ENCODE measurements at places on chromosomes 3 and 15. TPM values are rescaled to one million over a fixed set of nuclear protein-coding genes. Genes with fewer than 3 reads are reported as not detected.

DNA sequence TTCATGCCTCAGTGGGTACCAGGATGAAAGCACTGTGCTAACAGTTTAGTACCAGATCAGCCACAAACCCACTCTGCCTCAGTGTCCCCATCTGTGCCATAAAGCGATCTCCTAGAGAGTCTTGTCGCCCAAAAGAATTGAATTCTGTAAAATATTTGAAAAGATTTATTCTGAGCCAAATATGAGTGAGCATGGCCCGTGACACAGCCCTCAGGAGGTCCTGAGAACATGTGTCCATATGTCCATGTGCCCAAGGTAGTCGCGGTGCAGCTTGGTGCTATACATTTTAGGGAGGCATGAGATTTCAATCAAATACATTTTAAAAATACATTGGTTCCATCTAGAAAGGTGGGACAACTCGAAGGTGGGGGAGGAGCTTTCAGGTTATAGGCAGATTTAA, 15.4 kb upstream of the NOX5 start:
- DNase-seq = no peak

- no peak for DNase-seq
Measured at GRCh38 chr3:148232389-148232788, 465.3 kb upstream of the AGTR1 start.

DNA sequence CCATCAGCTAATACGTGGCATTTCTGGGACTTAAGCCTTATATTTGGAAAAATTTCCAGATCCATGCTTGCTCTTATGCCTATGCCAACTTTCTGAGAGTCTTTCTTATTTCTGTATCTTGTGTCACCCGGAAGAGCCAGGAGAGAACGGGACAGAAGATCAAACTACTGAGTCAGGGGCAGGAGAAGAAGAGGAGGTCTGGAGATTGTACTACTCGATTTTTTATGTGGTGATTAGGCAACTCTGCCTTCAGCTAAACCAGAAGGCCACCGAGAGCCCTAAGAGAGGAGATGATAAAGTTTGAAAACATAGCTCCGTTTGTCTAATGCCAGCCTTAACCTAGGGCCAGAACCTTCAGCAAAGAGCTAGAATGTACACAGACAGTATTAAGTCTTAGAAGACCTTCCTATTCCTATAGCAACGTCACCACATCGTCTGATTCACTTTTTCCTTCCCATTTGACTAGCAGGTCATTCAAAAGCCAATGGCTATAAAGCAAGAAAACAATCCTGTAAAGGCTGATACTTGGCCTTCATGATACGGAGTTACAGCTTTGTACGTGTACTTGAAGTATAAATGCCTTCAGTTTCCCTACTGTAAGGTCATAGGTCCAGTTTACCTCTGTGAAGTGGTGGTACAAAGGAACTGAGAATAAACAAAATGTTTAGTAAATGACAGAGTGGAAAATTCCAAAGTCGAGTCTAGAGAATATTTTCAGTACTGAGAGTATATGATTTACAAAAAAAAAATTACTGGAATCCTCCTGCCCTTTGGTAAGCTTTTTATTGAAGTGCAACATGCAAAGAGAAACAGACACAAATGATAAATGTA, 96.1 kb upstream of the ICE2 start:
- DNase-seq = no peak

DNA sequence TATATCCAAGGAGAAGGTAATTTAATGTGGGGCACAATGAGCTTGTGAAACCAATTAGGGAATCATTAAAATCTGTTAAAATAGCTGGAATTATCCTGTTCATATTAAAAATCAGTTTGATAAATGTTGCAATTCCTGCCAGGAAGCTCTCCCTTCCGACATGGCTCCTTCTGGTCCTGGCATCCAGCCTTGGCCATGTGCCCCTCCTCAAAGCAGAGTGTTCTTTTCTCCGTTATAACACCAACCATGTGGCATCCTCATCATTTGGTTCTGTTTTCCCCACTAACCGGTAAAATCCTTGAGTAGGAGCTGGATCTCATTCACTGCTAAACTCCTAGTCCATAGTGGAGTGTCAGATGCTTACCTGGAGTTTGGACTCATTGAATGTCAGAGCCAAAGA, 127.2 kb downstream of the ARNT2 start:
- DNase-seq = no peak

- no peak for DNase-seq
Measured at GRCh38 chr15:89119489-89120478, 31.5 kb downstream of the ABHD2 start.

DNA sequence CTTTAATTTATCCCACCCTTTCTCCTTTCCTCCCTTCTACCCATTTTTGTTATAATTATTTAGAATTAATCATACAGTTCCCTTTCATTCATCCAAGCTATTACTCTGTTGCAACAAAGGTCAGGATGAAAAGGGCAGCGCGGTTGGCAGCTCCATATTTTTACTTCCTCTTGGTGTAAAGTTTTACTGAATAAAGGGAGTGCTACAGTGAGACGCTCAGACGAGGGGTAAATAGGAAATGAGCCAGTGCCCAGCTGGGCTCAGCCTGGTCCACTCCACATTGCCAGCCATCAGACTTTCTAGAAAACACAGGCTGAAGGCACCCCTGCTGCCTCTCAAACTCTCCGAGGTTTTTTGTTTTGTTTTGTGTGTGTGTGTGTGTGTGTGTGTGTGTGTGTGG, 21.9 kb upstream of the ZBTB38 start:
- DNase-seq = no peak

DNA sequence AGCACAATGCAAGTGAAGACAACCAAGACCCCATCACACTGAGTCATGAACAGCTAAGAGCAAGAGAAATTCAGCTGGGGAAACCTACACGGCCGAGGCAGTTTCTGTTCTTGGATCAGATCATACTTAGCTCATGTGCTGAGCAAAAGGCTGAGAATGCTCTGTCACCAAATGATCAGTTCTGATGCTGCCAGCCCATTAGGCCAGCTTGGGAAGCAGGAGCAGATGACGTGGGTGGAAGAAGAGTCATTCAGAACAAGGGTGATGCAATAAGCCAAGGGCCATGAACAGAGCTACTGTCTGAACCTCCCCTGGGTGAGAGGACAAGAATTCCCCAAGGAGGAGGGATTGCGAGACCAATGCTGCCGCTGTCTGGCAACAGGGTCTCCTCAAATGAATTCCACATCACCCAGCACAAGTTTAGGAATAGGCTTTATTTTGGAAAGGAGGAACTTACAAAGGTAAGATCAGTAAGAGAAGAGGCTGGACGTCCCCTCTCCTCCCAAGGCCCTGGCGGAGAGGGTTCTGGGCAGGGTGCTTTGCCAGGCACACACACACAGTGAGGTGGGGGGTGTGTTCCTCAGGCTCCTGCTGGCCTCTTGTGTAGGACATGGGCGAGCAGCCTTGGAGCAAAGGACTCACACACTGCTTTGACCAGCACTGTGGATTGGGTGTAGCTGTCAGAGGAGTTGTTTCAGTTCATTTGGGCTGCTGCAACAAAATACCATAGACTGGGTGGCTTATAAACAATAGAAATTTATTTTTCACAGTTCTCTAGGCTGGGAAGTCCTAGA, 65.6 kb upstream of the CTXND1 start:
- peak; percentile 2 for DNase-seq

Gene CALML4
- total RNA-seq = 28.3 TPM

Gene ITPKA
- total RNA-seq = not detected

Gene FBXO40
- total RNA-seq = not detected

- no peak for DNase-seq
Measured at GRCh38 chr3:65636326-65636725, 402.4 kb downstream of the MAGI1 start.

DNA sequence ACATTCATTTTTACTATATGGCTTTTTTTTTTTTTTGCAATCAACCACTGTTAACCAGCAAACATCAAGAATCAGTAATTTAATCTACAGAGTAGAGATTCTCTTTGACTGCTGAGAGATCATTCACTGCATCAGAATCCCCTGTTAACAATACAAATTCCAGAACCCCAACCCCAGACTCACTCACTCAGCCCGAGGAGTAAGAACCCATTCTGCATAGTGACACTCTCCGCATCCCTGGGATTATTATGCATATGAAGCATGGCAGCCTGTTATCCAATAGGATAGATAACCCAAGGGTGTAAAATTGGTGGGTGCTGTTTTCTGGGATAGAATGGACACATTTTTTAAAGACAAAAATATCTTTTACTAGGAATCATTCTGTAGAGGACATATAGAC, 76.3 kb upstream of the CCDC39 start:
- DNase-seq = no peak

GRCh38 chr3:126728680-126729079, 24.6 kb downstream of the CHCHD6 start:
- DNase-seq = no peak

DNA sequence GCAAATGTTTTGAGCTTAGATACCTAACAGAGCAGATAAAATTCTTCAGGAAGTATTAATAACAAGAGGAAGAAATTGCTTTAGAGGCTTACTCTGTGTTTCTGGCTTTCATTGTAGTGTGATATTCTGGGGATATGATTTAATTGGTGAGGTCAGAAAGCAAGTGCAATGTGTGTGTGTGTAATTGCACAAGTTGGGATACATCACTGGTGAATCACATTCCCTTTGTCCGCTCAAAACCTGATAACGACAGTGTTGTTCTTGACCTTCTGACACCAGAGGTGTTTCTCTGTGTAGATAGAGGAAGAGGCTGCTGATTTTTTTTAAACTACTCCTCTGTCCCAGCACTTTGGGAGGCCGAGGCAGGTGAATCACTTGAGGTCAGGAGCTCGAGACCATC, 161.1 kb downstream of the CACNA2D3 start:
- DNase-seq = no peak

DNA sequence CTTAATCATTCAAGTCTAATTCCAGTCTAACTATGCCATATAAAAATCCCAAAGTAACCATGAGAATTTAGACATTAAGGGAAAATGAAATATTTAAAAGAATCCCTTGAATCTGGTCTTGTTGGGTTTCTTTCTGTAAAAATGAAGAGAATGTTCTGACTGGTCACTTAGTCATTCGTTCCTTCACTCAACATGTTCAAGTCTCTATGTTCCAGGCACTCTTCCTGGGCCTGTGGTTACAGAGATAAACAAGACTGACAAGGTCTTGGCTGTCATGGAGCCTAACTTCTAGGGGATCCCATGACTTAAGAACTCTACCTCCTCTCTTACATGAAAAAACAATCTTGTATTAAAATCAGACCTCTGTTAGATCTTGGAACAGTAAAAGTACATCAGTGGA, 638.6 kb upstream of the TBL1XR1 start:
- no peak for DNase-seq

Gene TTC21A
- 14.2 TPM for total RNA-seq

DNA sequence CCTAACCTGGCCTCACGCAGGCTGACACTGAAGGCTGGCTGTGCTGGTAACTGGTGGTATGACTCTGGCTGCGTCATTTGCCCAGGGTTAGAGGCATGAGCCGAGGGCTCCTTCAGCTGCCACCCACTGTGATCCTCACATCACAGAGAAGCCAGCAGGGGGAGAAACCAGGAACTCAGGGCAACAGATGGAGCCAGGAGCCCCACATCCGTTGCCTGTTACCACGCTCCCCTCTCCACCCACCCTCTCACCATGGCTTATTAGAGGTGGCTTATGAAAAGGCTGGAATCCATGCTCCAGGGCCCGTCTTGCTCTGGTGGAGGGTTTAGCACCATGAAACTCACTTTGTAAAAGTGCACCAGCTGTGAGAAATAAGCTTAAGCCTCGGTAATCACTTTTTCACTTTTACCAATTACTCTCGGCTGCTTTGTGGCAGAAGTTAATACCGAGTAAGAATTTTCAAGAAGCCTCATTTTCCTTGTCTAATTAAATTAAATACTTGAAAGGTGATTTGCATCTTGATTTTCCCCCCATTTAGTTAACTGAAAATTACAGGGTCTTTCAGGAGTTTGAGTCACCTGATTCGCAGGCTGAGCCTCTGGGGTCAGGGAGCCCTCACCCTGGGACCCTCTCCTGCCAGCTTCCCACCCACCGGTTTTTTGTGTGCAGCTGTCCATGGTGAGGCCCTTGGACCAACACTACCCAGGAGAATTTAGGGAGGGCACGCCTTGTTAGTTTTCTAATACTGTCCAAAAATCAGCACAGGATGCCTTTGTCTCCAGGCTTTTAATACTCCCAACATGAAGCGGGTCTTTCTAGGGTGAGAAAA, 60.9 kb downstream of the ASB7 start:
- no peak for DNase-seq

Gene FBLN2
- 2.1 TPM for total RNA-seq

GRCh38 chr3:174430986-174431385, 428.1 kb upstream of the NAALADL2 start:
- no peak for DNase-seq

- no peak for DNase-seq
Measured at GRCh38 chr15:75830910-75831805, 12.1 kb upstream of the UBE2Q2 start.

GRCh38 chr3:71931922-71932321, 147.0 kb upstream of the PROK2 start:
- DNase-seq = no peak

DNA sequence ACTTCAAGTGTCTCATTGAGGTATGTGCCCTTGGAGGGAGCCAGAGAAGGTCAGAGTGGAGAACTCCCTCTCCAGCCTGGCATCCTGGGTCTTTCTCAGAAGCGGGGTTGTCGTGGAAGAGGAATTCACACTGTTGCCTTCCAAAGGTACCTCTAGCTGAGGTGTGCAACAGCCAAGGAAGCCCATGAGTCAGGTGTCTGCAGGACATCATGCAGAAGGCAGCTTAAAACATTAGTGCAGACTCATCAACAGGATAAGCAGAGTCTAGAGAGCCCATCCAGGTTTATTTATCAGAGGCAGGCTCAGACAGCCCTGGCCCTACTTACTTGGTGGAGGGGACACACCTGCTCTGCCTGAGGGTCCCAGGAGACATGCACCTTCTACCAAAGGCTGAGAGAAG, 95.6 kb upstream of the TPM1 start:
- no peak for DNase-seq

- no peak for DNase-seq
Measured at GRCh38 chr3:130088061-130088460, 6.4 kb downstream of the ALG1L2 start.

Gene FSIP1
- not detected for total RNA-seq

- DNase-seq = no peak
Measured at GRCh38 chr15:58737298-58737697, 12.2 kb downstream of the ADAM10 start.

Gene GOLGA8Q
- 1.7 TPM for total RNA-seq

- no peak for DNase-seq
Measured at GRCh38 chr15:27820232-27820631, 278.9 kb downstream of the OCA2 start.

Gene GPR176
- 4.8 TPM for total RNA-seq

Gene TRIM42
- not detected for total RNA-seq

GRCh38 chr3:72347819-72348319, 500.4 kb downstream of the SHQ1 start:
- DNase-seq = peak; percentile 89

DNA sequence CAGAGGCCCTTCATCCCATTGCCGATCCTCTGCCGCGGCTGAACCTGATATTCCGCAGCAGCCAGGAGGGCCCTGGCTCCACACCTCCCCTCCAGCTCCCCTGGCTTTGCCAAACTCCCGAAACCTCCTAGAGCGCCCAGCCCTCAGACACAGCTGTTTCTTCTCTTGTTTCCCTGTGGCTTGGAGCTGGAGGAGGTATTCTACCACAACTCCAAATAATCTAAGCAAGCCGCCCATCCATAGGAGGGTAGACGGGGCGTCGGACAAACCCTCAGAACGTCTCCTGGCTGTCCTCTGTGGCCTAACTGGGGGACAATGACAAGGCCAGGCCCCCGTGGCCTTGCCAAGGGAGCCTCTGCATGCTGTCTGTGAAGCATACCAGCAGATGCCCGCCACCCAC, 10.4 kb downstream of the PLA2G4D start:
- DNase-seq = no peak
